ENCODE measurements at places on chromosomes 7 and 10. TPM values are rescaled to one million over a fixed set of nuclear protein-coding genes. Genes with fewer than 3 reads are reported as not detected.

The CNTNAP2 gene
- not detected for total RNA-seq

The UBE3C gene
- total RNA-seq: 77.3 TPM

The ELOVL3 gene
- total RNA-seq: not detected

The SH2B2 gene
- 0.25 TPM for total RNA-seq

The KCNIP2 gene
- 3.0 TPM for total RNA-seq

The ADAM12 gene
- total RNA-seq: 0.33 TPM

The BBIP1 gene
- total RNA-seq: 34.9 TPM

The CASTOR2 gene
- 25.5 TPM for total RNA-seq

The SLC16A9 gene
- total RNA-seq: not detected
